ENCODE measurements at places on chromosomes 12 and 14.

- peak; percentile 3 for DNase-seq
These were observed 874 bp upstream of the RNU6-8 start for GRCh38 chr14:32203928-32204357.

DNA sequence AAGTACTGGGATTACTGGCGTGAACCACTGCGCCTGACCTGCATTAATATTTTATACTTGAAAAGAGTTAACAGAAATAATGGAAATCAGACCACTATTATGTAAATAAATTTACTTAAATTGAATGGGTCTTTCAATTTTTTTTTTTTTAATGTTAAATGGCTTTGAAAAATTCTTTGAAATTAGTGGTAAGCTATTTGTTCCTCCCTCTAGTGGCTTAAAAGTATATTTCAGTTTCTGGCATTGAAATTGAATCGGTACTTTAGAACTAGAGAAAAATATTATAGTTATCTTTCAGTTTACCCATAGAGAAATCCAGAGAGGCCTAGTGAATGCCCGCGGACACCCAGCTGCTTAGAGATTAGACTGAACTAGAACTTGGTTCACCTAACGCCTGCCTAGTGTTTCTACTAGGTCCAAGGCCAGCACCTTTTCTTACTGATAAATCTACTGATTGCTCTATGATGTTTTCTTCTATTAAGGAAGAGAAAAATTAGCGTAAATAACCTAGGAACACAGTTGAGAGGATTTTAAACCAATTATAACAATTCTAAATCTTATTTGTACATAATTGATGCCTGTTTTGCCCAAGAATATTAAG, 106.5 kb downstream of the EML1 start:
- DNase-seq = peak; percentile 57

DNA sequence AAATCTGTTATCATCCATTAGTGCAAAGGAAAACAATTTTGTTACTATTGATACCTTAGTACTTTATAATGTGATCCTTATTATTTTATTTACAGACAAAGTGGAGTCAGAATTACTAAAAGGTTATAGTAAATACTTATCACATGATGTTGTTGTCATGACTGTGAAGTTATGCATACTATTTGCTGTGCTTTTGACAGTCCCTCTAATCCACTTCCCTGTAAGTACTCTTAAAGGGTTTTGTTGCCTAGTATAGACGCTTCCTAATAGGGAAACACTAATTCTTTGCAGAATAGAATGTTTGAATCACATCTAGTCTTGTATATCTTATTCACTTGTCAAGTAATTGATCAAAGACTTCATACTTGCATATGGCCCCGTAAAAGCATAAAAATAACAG, 69.4 kb downstream of the SLC38A6 start:
- DNase-seq = peak; percentile 3

DNA sequence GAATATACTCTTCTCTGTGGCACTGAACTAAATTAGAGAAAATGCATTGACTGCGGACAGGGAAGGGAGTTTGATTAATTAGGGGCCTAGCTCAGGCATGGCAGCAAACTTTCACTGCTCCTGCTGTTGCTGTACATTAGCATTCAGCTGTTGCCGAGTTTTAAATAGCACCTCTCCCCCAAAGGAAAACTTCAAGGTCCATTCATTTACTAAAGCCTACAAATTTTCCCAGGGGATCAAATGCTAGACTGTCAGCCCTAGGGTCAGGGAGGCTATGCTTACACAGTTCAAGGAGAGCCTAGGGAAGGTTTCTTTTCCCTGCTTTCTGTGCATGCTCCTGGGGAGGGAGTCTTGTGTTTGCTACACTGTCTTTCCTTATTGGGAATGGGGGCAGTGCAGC, 60.0 kb upstream of the GZMB start:
- DNase-seq = no peak

DNA sequence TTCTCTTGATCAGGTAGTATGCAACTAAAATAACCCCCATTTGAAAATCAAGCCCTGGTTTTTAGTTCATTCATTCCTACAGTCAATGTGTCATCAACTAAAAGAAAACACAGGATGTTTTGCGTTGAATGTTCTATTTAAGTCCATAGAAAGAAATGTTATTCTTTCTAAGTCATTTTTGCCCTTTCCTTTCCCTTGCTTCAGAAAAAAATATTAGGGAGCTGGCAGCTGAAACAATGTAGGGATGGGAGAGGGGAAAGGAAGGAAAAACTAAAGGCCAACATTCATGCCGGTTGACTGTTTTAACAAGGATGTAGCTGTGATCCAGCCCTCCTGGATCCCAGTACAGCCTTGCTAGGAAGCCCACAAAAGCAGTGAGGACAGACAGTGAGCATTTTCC, 155.1 kb downstream of the BTG1 start:
- DNase-seq = peak; percentile 67

GRCh38 chr12:26878661-26879119, 45.7 kb upstream of the ITPR2 start:
- peak; percentile 84 for DNase-seq

DNA sequence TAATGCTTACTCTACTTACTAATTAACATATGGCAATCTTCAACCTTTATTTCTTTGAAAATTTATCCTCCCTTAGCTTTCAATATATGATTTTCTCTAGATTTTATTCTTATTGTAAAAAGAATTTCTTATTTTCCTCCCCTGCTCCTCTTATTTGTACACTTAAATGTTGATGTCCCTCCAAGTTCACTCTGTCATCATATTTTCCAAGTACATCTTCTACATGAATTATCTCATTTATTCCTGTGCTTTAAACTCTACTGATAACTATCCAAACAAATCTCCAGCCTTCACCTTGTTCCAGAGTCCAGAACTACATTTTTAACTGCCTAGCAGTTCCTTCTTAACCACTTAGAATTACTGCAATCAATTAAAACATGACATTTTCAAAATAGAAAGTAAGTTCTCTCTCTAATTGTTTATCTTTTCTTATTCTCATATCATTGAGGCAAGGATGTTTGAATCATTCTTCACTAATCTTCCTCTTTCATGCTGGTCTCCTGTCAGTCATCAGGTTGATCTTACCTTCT, 261.6 kb upstream of the FAR2 start:
- DNase-seq = no peak
